ENCODE measurements at places on chromosomes 12 and 14. TPM values are rescaled to one million over a fixed set of nuclear protein-coding genes. Genes with fewer than 3 reads are reported as not detected.
A peak's percentile ranks its signal among the peaks of the same experiment; 100 is the strongest.

TAC3 gene
- 13.0 TPM for total RNA-seq

BATF gene
- total RNA-seq = not detected

GON7 gene
- total RNA-seq = 22.7 TPM

CYP27B1 gene
- 0.23 TPM for total RNA-seq

CRIP1 gene
- total RNA-seq = 5.8 TPM

CEBPE gene
- total RNA-seq = not detected

TMEM121 gene
- total RNA-seq = 3.0 TPM

FGD6 gene
- total RNA-seq = 17.2 TPM

CTSG gene
- not detected for total RNA-seq

GRCh38 chr12:66662179-66662578 lies 16.7 kb downstream of the GRIP1 start:
- H3K36me3 ChIP-seq = no peaks in the 10 kb centered on the region
- no peaks in the 10 kb centered on the region for H3K27me3 ChIP-seq
- H3K27ac ChIP-seq = no peak overlapping the region
- no peak overlapping the region for H3K4me3 ChIP-seq
- H3K4me1 ChIP-seq = no peaks in the 10 kb centered on the region

DNA sequence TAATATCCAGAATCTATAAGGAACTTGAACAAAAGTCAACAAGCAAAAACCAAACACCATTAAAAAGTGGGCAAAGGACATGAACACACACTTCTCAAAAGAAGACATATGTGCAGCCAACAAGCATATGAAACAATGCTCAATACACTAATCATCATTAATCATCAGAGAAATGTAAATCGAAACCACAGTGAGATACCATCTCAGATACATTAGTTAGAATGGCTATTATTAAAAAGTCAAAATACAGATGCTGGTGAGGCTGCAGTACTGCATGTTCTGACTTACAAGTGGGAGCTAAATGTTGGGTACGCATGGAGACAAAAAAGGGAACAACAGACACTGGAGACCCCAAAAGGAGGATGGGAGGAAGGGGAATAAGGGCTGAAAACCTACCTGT lies 67.1 kb downstream of the BLTP3B start:
- H3K36me3 ChIP-seq = no peaks in the 10 kb centered on the region
- H3K27ac ChIP-seq = no peak overlapping the region
- no peaks in the 10 kb centered on the region for H3K27me3 ChIP-seq
- no peak overlapping the region for H3K4me3 ChIP-seq
- H3K4me1 ChIP-seq = no peaks in the 10 kb centered on the region
- DNase-seq = no peak

- no peak overlapping the region for H3K4me3 ChIP-seq
- DNase-seq = no peak
- H3K36me3 ChIP-seq = no peaks in the 10 kb centered on the region
- H3K4me1 ChIP-seq = no peaks in the 10 kb centered on the region
- no peak overlapping the region for H3K27ac ChIP-seq
These were observed 84.5 kb upstream of the KCNA1 start for GRCh38 chr12:4825011-4825858.

GRCh38 chr14:45198551-45198950 lies 54.5 kb downstream of the MIS18BP1 start:
- no peaks in the 10 kb centered on the region for H3K27me3 ChIP-seq
- H3K27ac ChIP-seq = no peak overlapping the region
- H3K4me1 ChIP-seq = no peaks in the 10 kb centered on the region
- no peak overlapping the region for H3K4me3 ChIP-seq

DNA sequence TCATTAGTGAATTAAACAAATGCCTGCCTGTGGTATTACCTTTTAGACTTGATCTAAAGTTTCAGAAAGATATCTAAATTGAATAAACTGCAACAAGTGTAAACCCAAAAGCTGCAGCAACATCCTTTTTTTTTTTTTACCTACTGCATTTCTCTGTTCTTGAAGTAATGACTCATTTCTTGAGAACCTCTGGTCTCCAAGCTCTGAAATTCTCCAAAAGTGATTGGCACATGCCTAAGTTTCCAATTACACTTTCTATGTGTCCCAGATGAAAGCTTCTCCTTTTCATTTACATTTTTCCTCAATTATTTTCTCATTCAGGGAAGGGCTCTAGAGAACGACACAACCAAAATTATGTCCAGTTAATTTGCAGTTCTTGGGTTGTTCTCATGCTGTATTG lies 435.2 kb upstream of the DCN start:
- H3K36me3 ChIP-seq = no peaks in the 10 kb centered on the region
- no peak for DNase-seq
- peak overlapping the region; percentile 5 for H3K27ac ChIP-seq
- no peaks in the 10 kb centered on the region for H3K27me3 ChIP-seq

DNA sequence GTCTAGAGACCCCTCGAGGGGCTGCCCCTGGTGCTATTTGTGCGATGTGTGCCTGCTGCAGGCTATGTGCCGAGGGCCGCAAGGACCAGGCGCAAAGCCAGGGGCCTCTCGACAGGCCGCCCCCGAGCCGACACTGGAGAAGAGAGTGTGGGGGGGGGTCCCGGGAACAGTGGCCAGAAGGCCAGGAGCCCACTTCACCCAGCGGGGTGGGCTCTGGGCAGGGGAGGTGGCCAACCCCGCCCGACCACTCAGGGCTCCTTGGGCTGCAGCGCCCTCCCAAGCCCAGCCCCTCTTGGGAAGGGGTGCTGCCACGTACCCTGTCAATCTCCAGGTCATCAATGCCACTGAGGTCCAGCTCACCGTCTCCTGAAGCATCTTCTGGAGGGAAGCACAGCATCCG lies 28.6 kb upstream of the BTBD6 start:
- no peak overlapping the region for H3K27ac ChIP-seq
- no peaks in the 10 kb centered on the region for H3K36me3 ChIP-seq
- no peaks in the 10 kb centered on the region for H3K27me3 ChIP-seq
- DNase-seq = no peak
- no peak overlapping the region for H3K4me3 ChIP-seq

GRCh38 chr14:27686137-27686536 lies 1080.5 kb upstream of the FOXG1 start:
- no peak for DNase-seq
- no peak overlapping the region for H3K4me3 ChIP-seq
- no peak overlapping the region for H3K27ac ChIP-seq
- H3K36me3 ChIP-seq = no peaks in the 10 kb centered on the region

DNA sequence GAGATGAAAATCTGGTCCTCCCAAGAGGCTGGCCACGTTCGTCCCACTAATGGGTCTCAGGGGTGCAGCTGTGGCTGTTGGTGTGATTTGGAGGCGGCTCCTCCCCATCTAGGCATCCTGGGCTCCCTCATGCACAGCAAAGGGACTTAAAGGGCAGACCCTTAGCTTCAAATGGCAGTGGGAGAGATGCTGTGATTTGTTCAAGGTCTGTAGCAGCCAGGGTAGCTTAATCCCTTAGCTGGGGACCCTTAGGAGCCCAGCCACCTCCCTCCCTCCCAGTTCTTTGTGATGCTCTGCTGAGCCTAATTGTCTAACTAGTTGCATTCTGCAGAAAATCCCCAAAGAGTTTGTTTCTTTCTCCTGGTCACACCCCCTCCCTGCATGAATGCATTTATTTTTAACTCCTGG lies 18.3 kb downstream of the DYRK4 start:
- H3K4me3 ChIP-seq = no peak overlapping the region
- no peak for DNase-seq
- H3K4me1 ChIP-seq = no peaks in the 10 kb centered on the region
- no peak overlapping the region for H3K27ac ChIP-seq
- peaks cover 3% of the 10 kb centered on the region for H3K27me3 ChIP-seq
- no peaks in the 10 kb centered on the region for H3K36me3 ChIP-seq

GRCh38 chr12:22361785-22362184 lies 27.3 kb upstream of the ST8SIA1 start:
- H3K27ac ChIP-seq = no peak overlapping the region
- no peak overlapping the region for H3K4me3 ChIP-seq
- H3K36me3 ChIP-seq = no peaks in the 10 kb centered on the region
- no peaks in the 10 kb centered on the region for H3K4me1 ChIP-seq
- no peak for DNase-seq

DNA sequence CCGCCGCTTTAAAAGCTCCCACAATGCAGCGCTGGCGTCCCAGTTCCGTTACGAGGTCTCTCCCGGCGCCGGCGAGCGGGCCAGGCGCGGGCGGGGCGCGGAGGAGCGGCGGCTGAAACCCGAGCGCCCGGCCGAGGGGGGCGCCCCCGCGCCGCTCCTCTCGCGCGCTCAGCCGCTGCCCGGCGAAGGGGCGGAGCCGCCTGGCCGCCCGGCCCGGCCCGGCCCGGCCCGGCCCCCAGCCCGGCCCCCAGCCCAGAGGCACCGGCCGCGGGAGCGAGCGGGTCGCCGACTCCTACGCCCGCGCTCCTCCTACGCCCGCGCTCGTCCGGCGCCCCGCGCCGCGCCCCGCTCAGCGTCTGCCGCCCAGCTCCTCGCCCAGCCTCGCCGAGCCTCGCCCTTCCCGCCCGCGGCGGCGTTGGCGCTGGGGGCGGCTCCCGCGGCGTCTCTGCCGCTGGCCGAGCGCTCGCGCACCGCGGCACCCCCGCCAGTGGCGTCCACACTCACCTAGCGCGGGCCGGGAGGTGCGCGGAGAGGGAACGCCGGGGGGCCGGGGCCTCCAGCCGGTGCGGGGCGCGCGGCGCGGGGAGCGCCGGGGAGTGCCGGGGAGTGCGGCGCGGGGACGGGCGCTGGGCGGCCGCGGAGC lies at the start of gene RASSF8:
Gene RASSF8, plus strand, starts transcription at position 255 of the 643 bp plus-strand sequence. CDS start 96,662 bp downstream, outside the sequence.
- peak; percentile 93 for DNase-seq
- no peaks in the 10 kb centered on the region for H3K36me3 ChIP-seq
- H3K27me3 ChIP-seq = no peaks in the 10 kb centered on the region
- peaks cover 16% of the 10 kb centered on the region for H3K4me1 ChIP-seq

GRCh38 chr12:63826006-63826585 lies 18.4 kb upstream of the SRGAP1 start:
- H3K27me3 ChIP-seq = no peaks in the 10 kb centered on the region
- no peaks in the 10 kb centered on the region for H3K36me3 ChIP-seq
- H3K4me3 ChIP-seq = no peak overlapping the region
- H3K4me1 ChIP-seq = no peaks in the 10 kb centered on the region
- peak; percentile 66 for DNase-seq

DNA sequence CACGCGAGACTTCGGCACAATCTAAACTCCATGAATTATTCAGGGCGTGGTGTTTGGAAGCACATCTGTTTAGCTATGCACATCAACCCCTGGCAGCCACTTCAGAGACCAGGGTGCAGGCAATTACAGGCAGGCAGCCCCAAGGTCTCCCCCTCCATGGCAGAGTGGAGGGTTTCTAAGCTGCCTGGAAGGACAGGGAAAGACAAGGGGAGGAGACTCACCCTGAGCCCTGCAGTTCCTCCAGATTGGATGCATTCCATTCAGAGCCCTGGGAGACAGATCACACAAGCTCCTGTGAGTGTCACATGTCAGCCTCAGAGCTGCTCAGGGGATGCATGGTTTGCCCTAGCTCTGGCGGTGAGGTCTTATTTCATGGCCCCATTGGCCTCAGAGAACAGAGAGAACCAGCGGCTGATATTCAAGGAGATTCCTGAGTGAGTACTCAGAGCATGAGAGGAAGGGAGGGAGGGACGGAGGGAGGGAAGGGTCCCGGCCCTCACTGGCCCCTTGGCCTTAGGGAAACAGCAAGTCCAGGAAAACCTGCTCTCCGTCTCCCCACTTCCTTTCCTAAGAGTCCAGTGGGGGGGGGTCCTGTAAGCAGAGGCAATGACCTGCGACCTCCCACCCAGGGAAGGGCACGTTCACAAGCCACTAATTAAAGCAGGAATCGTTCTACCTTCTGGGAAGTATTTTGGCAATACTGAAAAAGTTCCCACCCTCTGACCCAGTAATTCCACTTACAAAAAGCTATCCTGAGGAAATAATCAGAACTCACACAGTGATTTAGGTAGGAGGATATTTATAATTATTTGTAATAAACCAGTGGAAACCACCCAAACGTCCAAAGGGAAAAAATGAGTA lies 55.1 kb downstream of the SSH1 start:
- peak; percentile 62 for DNase-seq
- H3K27ac ChIP-seq = peak overlapping the region; percentile 91
- H3K4me3 ChIP-seq = no peak overlapping the region

DNA sequence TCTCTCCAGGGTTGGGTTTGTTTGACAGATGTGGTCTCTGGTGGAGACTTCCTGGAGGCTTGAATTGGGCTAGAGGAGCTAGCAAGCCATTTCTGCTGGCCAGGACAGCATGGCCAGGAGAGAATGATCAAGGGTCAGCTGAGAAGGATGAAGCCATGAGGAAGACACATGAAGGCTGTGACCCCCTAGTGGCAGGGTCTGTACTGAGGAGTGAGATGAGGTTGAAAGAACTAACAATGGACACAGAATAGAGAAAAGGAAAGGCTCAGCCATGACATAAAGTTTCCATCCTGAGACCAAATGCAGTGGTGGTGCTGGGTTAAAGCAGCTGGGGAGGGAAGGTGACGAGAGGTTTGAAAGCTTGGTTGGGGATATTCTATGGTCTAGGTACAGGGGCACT lies 89.9 kb downstream of the NT5DC3 start:
- no peak overlapping the region for H3K27ac ChIP-seq
- H3K36me3 ChIP-seq = no peaks in the 10 kb centered on the region
- DNase-seq = no peak
- no peaks in the 10 kb centered on the region for H3K4me1 ChIP-seq
- H3K27me3 ChIP-seq = no peaks in the 10 kb centered on the region

- no peak for DNase-seq
- no peaks in the 10 kb centered on the region for H3K36me3 ChIP-seq
- no peak overlapping the region for H3K4me3 ChIP-seq
- H3K4me1 ChIP-seq = no peaks in the 10 kb centered on the region
- no peak overlapping the region for H3K27ac ChIP-seq
These were observed 12.6 kb downstream of the EFCAB11 start for GRCh38 chr14:89941830-89942377.

DNA sequence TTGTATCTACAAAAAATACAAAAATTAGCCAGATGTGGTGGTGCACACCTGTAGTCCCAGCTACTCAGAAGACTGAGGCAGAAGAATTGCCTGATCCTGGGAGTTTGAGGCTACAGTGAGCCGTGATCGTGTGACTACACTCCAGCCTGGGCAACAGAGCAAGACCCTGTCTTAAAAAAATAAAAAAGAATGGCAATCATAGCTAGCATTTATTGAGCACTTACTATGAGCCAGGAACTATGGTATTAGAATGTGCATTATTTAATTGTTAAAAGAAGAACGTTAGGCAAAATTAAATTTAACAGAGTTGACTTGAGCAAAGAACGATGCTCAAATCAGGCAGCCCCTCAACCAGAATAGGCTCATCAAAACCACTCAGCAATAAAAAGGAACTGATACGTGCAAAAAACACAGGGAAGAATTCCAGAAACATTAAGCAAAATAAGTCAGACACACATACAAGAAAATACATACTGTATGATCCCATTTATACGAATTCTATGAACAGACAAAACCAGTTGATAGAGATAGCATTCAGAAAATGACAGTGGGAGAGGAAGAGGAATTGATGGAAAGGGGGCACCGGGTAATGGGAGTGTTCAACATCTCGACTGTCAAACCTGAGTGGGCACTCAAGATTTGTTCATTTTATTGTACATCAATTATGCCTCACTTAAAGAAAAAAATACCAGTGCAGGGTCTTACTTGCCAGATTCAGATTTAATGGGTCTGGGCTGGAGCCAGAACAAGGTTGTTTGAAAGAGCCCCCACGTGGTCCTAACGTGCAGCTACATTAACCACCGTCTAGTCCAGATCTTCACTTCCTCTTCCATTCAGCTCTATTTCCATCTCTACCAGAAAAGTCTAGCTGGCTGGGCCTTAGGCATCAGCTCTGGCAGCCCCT lies 8.0 kb downstream of the SCNN1A start:
- H3K4me3 ChIP-seq = no peak overlapping the region
- H3K27ac ChIP-seq = no peak overlapping the region

GRCh38 chr14:51595881-51596455 lies 55.7 kb upstream of the FRMD6 start:
- H3K27me3 ChIP-seq = no peaks in the 10 kb centered on the region
- H3K27ac ChIP-seq = no peak overlapping the region
- no peak overlapping the region for H3K4me3 ChIP-seq
- peaks cover 6% of the 10 kb centered on the region for H3K4me1 ChIP-seq
- H3K36me3 ChIP-seq = no peaks in the 10 kb centered on the region
- no peak for DNase-seq
